Astrocyte of the cerebellum (primary cell): ENCODE measurements at places on chromosomes 5 and 9.

DNA sequence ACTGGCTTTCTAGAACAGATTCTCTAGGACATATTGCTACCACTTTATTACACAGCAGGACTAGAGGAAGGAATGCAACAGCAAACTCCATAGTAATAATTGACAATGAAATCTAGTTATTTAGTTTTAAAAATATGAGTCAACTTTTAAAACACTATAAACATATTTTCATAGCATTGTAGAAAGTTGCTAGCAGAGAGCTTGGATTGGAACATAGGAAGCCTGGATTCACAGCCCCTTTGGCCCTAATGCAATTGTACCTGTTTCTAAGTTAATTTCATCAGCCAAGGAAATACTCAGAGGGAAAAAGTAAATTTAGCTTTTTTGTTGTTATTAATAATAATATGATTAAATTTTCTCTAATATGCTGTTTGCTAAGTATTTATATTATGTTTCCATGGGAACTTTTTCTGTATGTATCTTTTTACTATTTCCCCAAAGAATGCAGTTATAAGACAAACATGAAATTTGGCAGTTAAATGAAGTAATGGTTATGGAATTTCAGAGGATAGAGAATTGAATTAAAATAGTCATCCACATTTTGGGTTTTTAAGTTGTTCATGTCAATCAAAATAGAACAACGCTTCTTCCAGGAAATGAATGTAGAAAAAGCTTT, 45.6 kb downstream of the VCAN start:
- no peak for DNase-seq

DNA sequence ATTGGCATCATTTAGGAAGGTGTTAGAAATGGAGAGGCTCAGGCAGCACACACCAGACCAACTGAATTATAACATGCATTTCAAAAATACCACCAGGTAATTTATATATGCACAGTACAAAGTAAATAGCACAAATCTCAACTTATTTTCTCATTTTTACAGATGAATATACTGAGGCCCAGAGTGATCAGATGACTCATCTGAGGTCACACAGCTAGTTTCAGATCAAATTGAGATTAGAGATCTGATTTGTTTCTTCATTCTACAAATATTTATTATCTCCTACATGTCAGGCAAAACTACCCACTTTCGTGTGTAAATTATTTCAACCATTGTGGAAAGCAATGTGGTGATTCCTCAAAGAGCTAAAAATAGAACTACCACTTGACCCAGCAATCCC, 507.1 kb downstream of the TLE4 start:
- DNase-seq: no peak

DNA sequence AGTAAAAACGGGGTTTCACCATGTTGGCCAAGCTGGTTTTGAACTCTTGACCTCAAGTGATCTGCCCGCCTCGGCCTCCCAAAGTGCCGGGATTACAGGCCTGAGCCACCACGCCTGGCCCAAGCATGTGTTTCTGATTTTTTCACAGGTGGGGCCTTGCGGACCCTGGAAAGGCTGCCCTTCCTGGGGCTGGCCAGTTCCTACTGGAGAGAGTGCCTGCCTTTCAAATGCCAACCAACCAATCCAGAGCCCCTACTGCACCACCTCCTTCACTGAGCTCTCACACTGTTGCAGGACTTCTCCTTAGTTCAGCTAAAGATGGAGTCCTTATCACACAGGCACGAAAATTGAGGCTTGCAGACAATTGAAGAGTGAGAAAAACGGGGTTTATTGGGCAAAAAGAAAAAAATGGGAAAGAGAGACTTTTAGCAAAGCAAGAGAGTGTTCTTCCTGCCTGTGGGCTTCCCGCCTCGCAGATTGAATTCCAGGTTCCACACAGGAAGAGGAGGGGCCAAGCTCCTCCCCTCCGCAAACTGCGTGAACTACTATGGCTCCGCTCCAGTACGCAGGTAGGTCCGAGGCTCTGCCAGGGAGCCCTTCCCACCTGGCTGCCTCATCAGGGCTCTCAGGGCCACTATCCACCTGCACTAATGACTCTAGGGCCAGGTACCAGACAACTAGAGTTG, 8.3 kb upstream of the CMBL start:
- no peak for DNase-seq

- no peak for DNase-seq
Measured at GRCh38 chr5:176384366-176384930, 4.0 kb downstream of the NOP16 start.

DNA sequence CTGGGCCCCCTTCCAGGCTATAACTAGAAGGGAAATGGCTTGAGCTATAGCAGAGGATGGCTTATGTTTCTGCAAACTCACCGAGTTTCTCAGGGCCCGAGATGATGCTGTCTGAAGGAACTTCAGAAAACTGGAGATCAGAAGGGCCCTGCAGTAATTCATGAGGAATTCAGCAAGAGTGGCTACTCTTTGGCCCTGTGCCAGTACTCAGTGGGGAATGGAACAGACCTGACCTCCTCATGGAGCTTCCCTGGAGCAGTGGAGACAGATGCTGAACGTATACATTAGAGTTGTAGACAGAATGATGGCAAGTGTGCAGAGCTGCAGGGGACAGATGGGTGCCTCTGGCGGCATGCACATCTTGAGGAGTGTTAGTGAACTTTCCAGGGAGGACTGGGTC, 17.3 kb upstream of the SMIM32 start:
- no peak for DNase-seq

GRCh38 chr9:127979333-127980059, 1.3 kb downstream of the EEIG1 start:
- DNase-seq: no peak

- no peak for DNase-seq
Measured at GRCh38 chr9:7103367-7103766, 345.6 kb downstream of the KDM4C start.
